ENCODE measurements at places on chromosomes 7 and 10. TPM values are rescaled to one million over a fixed set of nuclear protein-coding genes. Genes with fewer than 3 reads are reported as not detected.

The RNLS gene
- 15.8 TPM for polyA plus RNA-seq

The SLC26A4 gene
- 6.3 TPM for polyA plus RNA-seq

The HIBADH gene
- 90.3 TPM for polyA plus RNA-seq

The SEMA3E gene
- 1.2 TPM for polyA plus RNA-seq

The GNGT1 gene
- 0.21 TPM for polyA plus RNA-seq

The EXOC4 gene
- 71.8 TPM for polyA plus RNA-seq

The ITIH2 gene
- polyA plus RNA-seq: 0.38 TPM
